SW480 (cell line): ENCODE measurements at places on chromosomes 11 and 22.

DNA sequence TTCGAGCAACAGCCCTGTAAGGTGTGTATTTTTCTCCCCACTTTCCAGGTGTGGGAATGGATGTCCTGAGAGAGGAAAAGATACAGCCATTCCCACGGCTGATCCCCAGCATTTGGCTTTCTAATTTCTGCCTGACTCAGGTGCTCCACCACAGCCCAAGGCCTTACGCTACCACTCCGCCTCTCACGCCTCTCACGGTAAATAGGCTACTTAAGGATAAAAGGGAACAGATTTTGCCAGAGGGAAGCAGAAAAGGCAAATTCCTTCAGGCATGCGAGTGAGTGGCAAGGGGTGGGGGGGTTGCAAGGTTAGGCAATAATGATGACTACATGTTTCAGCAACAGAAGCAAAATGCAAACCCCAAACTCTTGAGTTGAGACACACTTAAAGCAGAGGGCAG is 9.2 kb downstream of the PVALB start:
- DNase-seq = no peak

DNA sequence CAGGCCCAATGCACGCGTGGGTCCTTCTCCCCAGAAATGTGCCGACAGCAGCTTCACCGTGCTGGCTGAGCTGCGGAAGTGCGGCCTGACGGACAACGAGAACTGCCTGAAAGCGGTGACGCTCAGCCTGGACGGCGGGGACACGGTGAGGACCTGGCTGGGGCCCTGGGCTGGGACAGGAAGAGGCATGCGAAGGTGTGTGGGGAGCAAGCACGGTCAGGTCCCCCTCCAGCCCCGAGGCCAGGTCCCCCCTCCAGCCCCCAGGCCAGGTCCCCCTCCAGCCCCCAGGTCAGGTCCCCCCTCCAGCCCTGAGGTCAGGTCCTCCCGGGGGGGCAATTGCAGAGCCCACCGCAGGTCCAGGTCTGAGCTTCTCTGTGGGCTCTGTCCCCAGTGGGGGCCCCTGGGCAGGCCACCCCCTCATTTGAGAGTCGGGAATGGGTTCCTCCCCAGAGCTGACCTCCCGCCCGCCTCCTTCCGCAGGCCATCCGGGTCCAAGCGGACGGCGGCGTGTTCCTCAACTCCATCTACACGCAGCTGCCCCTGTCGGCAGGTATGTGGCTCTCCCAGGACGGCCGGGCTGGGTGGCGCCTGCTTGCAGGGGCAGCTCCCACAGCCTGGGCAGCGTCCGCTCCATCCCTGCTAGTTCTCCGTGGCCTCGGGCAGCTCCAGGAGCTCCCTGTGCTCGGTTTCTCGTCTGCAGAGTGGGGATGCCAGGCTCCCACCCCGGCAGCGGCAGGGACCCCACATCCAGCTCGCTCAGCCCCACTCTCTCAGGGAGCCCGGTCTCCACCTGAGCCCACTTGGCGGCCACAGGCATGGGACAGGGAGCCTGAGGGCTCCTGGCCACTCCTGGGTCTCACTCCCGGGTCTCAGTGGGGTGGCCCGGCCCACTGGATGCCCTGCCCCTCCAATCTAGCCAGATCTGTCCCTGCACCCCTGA is 7.9 kb downstream of the MUC5B start:
- peak; percentile 28 for DNase-seq

- peak; percentile 77 for DNase-seq
Observed at GRCh38 chr11:48109046-48109666, 107.5 kb upstream of the OR4B1 start.

- DNase-seq = peak; percentile 88
Observed at GRCh38 chr11:62201376-62201775, 7.1 kb upstream of the SCGB2A1 start.

GRCh38 chr22:25199731-25200520 is at the start of gene CRYBB3:
TSS of gene CRYBB3 (plus strand) at chr22:25199858. CDS start at chr22:25201397, 1,539 bp downstream.
- no peak for DNase-seq

GRCh38 chr22:42509548-42509947 is 10.0 kb downstream of the RRP7A start:
- DNase-seq = no peak
